Stimulated activated CD4-positive, alpha-beta T cell treated with anti-CD3 and anti-CD28 coated beads, Interleukin-4, amount 100 ng/mL, for 48 hours (primary cell): ENCODE measurements at places on chromosomes 6 and 20.

GRCh38 chr20:52129611-52130010 is 62.0 kb downstream of the ZFP64 start:
- no peak for DNase-seq

DNA sequence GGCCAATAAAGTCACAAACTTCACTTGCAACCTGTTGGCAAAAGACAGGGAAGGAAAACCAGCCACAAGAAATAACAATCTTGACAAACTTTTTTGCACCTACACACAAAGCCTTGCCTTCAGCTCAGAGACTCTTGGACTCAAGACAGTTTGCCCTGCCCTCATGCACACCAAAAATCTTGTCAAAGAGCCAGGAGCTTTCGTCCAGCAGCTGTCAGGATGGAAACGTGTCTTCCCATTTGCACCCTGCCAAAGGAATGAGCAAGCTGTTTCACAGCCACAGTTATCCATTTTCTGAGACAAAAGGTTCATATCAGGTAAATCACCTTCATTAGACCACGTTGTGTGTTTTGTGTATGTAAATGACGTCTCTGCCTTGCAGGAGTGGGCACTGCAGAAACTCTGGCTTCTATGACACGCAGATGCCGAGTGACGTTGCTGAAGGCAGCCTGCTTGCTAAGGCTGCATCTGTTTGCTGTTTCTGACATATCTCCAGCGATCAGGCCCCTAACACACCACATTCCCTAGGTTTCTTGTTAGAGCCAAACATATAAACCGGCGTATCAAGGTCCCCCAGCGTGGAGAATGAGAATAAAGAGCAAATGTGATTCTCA is 193.4 kb downstream of the SYNDIG1 start:
- DNase-seq = no peak

- no peak for DNase-seq
Observed at GRCh38 chr6:42610416-42610815, 46.6 kb downstream of the UBR2 start.

DNA sequence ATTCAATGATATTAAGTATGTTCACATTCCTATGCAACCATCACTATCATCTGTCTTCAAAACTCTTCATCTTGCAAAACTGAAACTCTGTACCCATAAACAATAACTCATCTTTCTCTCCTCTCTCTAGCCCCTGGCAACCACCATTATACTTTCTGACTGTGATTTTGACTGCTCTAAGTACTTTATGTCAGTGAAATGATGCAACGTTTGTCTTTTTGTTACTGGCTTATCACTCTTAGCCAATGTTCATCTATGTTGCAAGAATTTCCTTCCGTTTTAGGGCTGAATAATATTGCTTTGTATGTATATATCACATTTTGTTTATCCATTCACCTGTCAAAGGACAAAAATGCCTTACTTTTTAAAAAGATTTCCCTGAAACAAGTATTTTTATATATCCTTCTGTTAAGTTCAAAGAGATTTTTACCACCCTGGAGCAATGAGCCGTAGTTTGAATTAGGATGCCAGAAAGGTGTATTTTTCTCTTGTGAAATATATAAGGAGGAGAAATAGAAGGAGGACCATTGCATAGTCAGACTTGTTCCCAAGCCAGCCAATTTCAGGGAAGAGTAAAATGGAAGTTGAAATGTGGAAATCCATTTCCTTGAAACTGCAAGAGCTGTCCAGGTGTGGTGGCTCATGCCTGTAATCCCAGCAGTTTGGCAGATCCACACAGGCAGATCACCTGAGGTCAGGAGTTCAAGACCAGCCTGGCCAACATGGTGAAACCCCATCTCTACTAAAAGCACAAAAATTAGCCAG is 4.0 kb upstream of the CGAS start:
- DNase-seq = no peak

GRCh38 chr20:11234608-11235007 is 560.8 kb upstream of the JAG1 start:
- no peak for DNase-seq
